ENCODE measurements at places on chromosomes 1 and 21. TPM values are rescaled to one million over a fixed set of nuclear protein-coding genes. Genes with fewer than 3 reads are reported as not detected.

GRCh38 chr1:219385787-219386427 is 212.2 kb downstream of the LYPLAL1 start:
- peak; percentile 42 for DNase-seq

DNA sequence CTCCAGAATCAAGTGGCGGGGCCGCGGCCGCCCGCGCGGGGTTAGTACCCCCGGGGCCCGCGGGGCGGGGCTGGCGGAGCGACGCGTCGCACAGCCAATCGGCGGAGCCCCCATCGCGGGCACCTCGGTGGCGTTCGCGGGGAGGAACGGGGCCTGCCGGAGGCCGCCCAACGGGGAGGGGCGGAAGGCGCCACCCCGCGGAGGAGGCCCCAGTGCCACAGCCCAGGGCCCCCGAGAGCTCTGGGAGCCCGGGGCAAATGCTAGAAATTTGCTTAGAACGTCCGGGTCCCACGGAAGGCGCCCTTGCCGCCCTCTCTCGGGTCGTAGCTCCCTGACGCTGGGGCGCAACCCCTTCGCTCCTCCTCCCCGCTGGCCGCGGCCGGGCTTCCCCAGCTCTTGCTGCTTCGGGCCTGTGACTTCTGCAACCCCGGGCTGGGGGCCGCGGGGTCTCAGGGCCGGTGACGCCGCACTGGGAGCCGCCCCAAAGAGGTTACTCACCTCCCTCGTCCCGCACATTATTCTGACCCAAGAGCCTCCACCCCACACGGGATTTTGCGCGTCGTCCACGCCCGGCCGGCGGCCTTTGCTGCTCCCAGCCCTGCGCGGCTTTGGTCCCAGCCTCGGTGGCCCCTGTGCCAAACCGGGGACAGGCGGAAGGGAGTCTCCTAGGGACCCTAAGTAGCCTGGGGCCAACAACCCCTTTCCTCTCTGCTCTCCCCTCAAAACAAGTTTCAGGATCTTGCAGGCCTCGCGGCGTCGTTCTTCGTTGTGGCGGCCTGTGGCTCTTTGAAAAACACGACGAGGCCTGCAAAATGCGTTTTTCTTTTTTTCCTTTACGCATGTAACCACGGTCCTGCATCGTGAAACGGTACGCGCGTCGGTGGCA is at the start of gene RUNX3:
Gene RUNX3, minus strand, starts transcription at position 17 of the 886 bp plus-strand sequence. CDS start 408 bp downstream, outside the sequence.
- no peak for DNase-seq

GRCh38 chr1:6511561-6512244 is 20.2 kb upstream of the PLEKHG5 start:
- DNase-seq, result no peak

GRCh38 chr21:34004013-34004938 is 69.1 kb upstream of the MRPS6 start:
- no peak for DNase-seq

GRCh38 chr1:114368560-114369255 is 142.3 kb downstream of the TRIM33 start:
- DNase-seq, result no peak

DNA sequence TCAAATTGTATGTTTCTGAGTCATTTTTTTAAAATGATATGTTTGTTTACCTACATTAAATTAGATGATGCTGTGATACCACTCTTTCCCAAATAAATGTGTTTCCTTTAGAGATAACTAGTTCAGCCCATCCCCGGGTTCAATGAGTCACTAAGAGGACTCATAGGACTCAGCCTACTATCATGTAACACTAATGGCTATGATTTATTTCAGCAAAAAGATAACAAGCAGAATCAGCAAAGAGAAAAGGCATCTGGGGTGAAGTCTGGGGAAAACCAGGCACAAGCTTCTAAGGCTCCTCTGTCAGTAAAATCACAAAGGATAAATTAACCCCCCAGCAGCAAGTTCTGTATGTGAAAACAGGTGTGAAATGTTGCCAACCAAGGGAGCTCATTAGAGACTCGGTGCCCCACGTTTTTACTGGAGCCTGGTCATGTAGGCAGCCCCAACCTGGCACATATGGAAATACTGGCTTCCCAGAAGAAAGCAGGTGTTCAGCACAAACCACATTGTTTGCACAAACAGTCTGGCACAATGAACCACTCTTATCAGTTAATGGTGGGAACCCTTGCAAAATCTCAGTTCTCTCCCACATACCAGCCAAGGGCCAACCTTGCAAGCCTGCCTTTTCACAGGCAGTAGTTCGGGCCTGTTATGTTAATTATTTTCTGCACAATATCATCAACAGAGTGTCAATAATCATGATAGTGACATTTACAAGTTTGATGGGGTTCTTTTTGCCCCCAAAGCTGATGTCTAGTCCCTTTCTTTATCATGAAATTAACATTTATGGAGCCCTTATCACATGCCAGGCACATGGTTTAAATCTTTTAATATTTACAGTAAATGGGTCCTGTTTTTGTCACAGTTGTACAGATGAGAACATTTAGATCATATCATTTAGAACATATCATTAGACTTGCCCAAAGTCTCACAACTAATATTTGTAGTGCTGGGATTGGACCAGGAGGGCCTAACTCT is 23.1 kb upstream of the CNN3 start:
- no peak for DNase-seq

DNA sequence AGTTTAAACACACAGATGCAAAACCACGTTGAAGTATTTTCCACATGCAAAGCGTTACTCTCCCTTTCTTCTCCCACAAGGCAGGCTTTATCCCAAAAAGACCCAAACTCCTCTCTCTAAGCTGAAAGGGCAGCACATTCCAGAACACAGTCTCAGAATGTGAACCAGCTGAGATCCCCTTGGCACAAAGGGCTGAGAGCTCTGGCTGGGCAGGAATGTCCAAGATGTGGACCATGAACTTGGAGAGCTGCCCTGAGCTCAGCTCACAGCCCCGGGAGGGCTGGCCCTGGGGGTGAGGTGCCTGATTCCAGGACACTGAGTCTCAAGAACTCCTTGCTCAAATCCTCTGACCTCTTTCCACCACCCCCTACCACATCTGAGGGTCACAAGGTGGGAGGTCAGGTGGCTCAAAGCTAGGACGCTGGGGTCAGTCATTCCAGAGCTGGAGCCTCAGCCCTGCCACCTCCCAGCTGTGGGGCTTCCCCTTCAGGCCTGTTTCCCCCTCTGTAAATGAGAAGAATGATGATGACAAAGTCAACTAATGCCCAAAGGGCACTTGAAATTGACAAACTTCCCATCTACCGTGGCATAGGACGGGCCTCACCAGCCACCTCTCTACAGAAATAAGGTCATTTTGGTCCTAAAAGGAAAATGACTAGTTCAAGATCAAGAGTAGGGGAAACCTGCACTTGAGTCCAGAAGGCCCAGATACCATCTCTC is 11.5 kb downstream of the ALDH4A1 start:
- no peak for DNase-seq

GRCh38 chr1:100400404-100400803 is 48.1 kb downstream of the CDC14A start:
- DNase-seq, result no peak

- DNase-seq, result no peak
Observed at GRCh38 chr21:34743285-34743684, 74.5 kb downstream of the CLIC6 start.

GRCh38 chr1:87472716-87473115 is 144.0 kb downstream of the LMO4 start:
- DNase-seq, result no peak

DNA sequence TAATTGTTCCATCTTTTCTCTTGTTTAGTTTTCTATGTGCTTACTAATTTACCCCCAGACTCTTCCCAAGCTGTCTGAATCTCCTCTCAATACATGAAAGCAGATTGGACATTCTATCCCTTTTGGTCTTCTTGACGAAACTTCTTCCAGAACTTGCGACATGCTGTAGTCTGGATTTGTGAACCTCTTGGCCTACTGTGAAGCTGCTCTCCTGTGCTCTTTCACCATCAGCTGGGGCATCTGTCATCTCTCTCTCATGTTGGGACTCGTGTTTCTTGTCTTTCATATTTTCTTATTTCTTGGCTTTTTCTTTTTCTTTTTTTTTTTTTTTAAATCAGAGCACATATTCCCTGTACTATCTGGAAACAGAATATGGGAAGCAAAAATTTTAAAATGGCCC is 6.8 kb downstream of the CPT2 start:
- DNase-seq, result no peak

- DNase-seq, result no peak
Observed at GRCh38 chr1:244655186-244655585, 2.3 kb downstream of the DESI2 start.

DNA sequence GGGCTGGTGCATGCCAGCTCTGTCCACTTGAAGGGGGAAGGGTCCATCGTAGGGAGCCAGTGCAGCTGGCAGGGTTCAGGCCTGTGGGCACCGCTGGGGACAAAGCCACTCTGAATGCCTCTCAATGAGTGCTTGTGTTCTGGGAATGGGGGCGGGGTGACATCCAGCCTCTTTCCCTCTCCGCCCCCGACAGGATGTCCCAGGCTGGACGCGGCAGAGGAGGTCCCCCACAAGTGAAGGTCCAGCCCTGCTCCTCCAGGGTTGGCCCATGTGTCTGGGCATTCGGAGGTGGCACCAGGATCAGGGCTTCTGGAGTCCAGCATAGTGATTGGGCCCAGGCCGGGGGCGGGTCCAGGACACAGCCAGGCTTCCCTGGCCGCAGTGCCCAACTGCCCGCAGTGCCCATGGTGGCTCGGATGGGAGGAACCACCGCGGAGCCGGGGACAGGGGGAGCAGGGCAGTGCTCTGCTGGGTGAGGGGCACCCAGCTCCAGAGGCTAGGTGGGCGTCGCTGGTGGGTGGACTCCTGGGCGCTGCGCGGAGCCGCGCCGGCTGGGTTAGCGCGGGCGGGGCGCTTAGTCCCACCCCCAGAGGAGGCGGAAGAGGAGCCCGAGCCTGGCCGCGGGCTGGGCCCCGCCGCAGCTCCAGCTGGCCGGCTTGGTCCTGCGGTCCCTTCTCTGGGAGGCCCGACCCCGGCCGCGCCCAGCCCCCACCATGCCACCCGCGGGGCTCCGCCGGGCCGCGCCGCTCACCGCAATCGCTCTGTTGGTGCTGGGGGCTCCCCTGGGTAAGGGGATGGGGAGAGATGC is at the start of gene SHISA4:
Gene SHISA4, plus strand, starts transcription at position 617 of the 808 bp plus-strand sequence. Its CDS starts 97 bp downstream, at position 714.
- DNase-seq, result no peak

DNA sequence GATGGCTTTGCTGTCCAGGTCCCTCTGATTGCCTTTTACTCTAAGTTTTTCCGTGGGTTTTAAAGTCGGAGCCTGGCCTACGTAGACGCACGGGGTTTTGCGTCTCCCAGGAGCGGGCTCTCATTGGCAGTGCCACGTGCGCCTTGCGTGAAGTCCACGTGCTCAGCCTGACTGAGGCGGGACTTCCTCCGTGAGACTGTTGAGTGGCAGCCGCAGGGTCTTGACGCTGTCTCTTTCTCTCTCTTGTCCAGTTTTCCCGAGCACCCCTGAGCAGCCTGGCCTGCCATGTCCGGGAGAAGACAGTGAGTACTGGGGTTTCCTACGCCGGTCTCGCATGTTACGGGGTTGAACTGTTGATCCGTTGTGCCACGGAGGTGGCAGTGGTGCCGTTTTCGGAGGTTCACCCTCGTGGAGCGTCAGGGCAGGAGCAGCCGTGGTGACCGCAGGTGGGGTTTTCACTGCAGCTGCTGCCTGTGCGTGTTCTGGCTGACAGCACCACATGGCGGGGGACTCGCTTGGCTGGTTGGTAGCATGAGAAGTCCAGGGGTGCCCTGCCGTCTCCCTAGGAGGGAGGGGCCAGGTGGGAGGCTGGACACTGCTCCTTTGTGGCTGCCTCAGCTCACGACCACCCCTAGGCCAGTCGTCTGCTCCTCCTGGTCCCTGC is 9.2 kb downstream of the PRKCZ start:
- DNase-seq, result no peak

DNA sequence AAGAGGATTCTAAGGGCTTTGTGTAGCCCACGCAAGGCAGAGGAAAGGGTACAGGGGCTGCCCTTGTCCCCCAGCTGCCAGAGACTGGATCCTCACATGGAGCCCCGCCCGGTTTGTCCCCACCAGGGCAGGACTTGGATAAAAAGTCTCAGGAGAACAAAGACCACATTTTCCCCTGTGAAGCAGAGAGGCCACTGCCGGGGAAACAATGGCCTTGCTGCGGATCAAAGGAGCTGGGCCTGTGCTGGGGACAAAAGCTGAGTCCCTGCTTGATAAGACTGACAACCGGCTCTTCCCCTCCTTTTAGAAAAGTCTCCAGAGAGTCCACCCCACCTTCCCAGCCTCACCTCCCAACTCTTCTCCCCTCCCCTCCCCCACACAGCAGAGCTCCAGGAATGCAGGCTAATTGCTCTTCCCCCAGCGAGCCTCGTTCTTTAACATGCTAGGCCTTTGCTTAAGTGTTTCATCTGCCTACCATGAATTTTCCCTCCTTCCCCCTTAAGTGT is 142.4 kb downstream of the PLPP3 start:
- no peak for DNase-seq

DNA sequence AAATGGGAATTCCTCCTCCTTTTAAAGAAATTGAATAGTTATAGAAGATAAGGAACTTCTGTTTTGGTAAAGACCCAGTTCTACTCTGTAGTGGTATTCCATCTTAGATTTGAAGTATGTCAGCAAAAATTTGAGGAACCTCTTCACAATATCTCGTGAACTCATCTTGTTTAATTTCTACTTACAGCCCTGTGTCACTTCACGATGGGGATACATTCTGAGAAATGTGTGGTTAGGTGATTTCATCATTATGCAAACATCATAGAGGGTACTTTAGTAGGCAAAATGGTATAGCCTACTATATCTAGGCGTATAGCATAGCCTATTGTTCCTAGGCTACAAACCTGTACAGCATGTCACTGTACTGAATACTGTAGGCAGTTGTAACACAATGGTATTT is 36.0 kb downstream of the ALG6 start:
- no peak for DNase-seq

GRCh38 chr1:181221078-181221477 is 132.6 kb downstream of the IER5 start:
- DNase-seq, result no peak

DNA sequence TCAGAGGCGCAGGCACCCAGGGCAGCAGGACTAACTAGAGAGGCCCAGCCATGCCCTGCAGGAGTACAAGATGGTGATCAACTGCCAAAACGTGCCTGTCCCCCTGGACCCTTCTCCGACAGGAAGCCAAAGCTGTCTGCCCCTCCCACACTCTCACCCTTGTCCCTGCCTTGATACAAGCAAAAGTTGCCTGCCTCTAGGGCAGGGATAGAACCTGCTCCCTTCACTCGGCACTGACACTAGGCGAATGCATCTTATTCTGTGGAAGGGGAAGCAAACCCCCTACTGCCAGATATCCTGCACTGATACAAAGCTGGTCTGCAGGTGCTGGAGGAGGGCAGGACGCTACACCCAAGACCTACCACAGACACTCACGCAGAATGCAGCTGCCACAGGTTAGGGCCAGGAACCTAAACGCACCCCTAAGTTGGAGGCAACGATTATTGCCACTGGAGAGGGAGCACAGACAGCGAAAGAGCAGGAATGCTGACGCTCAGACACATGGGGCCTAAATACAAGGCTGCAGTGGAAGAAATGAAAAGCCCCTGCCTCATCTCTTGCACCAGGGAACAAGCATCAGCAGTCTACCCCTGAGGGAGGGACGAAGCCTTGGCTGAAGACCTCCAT is 3.7 kb downstream of the TARBP1 start:
- DNase-seq, result no peak

- no peak for DNase-seq
Observed at GRCh38 chr1:43038232-43038935, 79.7 kb upstream of the SLC2A1 start.

CAMSAP2 gene
- 23.2 TPM for total RNA-seq

RXFP4 gene
- total RNA-seq, result not detected

SPOCD1 gene
- total RNA-seq, result 70.0 TPM

SCMH1 gene
- 13.8 TPM for total RNA-seq

MSH4 gene
- total RNA-seq, result not detected

TMCC2 gene
- 3.7 TPM for total RNA-seq

SPRR2D gene
- not detected for total RNA-seq
